Regular cardiac myocyte (primary cell): ENCODE measurements at places on chromosomes 2 and 18. TPM values are rescaled to one million over a fixed set of nuclear protein-coding genes. Genes with fewer than 3 reads are reported as not detected.

Gene CHRNG
- total RNA-seq = not detected in 2 replicates

Gene CIDEA
- 0.58 TPM in 1 of 2 replicates, not detected in the other for total RNA-seq

Gene IL36A
- total RNA-seq = not detected in 2 replicates

Gene RAB6C
- under 0.01 TPM in 1 of 2 replicates, not detected in the other for total RNA-seq

Gene RTP5
- not detected in 2 replicates for total RNA-seq

Gene MALL
- total RNA-seq = 2.0 and 6.7 TPM in 2 replicates

Gene ZNF516
- total RNA-seq = 12.7 and 16.3 TPM in 2 replicates

Gene HOXD12
- total RNA-seq = not detected in 2 replicates

Gene MYO3B
- under 0.01 and 0.28 TPM in 2 replicates for total RNA-seq

Gene GNAL
- total RNA-seq = under 0.01 and 0.28 TPM in 2 replicates

Gene PARD6G
- 1.2 and 2.8 TPM in 2 replicates for total RNA-seq

Gene DPP10
- not detected in 2 replicates for total RNA-seq

Gene IL36RN
- total RNA-seq = under 0.01 TPM in 1 of 2 replicates, not detected in the other

Gene PROKR1
- total RNA-seq = not detected in 2 replicates

Gene MC5R
- under 0.01 TPM in 1 of 2 replicates, not detected in the other for total RNA-seq

Gene RBKS
- total RNA-seq = 1.5 and 2.3 TPM in 2 replicates

Gene HNMT
- 28.0 and 46.5 TPM in 2 replicates for total RNA-seq

Gene B3GNT7
- under 0.01 and 0.56 TPM in 2 replicates for total RNA-seq

Gene ABCG8
- not detected in 2 replicates for total RNA-seq

Gene ANKRD30BL
- not detected in 2 replicates for total RNA-seq

Gene TCF23
- total RNA-seq = not detected in 2 replicates

Gene CRYBA2
- total RNA-seq = not detected in 2 replicates

Gene LHCGR
- not detected in 2 replicates for total RNA-seq
